ENCODE measurements at places on chromosomes 13 and 19.

- DNase-seq, result no peak
Measured at GRCh38 chr13:71801781-71802180, 65.2 kb downstream of the DACH1 start.

GRCh38 chr19:5588441-5588840 is 20.7 kb upstream of the TINCR start:
- no peak for DNase-seq

DNA sequence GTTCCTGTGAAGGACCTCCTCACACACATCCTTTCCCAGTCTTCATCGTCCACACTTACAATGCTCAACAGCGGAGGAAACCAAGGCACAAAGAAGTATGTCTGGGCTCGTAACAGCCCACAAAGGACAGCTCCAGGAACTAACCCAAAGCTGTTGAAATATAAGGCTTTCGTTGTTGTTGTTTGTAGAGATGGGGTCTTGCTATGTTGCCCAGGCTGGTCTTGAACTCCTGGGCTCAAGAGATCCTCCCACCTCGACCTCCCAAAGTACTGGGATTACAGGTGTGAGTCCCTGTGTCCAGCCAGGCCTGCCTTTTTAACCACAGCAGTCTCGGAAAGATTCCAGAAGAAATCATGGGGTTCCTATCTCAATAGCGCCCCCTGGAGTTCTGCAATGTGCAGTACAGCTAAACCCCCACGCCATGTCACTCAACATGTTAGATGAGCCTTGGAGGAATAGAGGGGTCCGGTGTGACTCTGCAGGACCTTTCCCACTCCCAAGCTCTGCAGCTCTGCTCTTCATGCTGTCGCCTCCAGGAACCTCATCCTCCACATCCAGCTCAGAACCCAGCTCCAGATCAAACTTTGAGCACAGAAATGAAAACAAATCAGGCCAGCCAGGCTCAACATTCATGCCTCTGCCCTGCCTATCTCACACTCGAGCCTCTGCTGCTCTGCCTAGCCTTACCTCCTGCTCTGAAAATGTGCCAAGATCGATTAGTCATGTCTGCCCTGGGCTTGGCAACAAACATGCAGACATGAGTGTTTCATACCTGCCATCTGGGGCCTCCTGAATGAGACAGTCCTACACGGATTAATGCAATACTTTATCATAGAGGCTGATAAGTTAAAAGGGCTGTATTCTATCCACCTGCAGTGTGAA is 7.5 kb downstream of the PLA2G4C start:
- no peak for DNase-seq

DNA sequence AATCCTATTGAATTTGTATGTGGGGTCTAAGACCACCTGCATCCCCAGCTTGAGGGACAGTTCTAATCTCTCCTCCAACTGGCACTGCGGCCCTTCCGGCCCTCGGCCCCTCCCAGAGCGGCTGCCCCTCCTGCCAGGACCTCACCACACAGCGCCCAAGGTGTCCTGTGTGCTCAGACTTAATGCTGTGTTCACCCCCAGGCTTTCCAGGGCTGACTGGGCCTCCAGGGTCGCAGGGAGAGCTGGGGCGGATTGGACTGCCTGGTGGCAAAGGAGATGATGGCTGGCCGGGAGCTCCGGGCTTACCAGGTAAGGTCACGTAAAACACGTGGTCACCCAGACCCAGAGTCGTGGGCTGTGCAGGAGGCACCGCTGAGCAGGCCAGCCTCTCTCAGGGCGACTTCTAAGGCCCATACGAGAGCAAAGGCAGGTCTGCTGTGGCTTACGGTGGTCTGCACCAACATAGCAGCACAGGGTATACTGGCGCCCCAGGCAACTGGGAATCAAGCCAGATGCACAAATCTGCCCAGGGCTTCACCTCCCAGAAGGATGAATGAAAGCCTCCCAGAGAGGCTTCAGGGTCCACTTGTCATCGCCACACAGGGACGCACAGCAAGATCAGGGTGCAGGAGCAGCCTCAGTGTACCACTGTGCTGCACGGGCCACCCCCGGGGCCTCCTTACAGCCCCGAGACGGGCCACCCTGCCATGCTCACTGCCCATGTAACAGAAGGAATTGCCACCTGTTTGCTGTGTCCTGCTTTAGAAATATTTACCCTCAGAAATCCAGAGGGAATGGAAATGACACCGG is 69.4 kb downstream of the RAB20 start:
- DNase-seq, result no peak

DNA sequence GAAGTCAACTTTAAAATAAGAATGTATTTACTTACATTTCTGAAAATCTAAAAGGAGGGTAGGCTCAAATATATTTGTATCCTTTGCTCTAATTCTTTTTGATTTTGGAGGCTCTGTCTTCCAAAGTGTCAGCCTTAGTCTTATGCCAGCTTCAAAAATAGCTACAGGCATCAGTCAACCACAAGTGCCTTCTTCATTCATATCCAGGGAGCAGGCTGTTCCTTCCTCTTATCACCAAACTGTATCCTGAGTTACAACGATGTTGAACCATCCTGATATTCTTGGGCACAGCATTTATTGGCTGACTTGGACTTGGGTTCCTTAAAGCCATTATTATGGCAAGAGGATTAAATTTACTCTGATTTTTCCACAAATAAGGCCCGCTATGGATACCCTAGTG is 1161.3 kb downstream of the PCDH17 start:
- DNase-seq, result no peak

- DNase-seq, result no peak
Measured at GRCh38 chr13:88042489-88042888, 371.3 kb downstream of the SLITRK5 start.

- no peak for DNase-seq
Measured at GRCh38 chr13:33280923-33281322, 4.6 kb downstream of the STARD13 start.

DNA sequence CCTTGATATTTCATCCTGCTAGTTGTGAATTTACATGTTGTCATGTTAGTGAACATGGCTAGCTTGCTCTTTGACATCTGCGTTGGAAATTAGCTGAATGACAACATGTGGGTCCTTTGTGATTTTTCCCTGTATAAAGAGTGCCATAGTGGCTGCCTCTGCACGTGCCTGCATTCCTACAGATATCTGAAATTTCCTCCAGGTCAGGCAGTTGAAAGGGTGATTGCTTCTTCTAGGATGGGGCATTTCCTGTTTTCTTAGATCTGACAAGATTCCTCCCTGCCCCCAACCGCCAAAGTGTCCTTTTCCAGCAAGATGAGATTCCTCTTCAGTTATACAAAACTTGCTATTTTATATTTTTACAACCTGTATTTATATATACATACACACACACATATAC is 8.8 kb downstream of the ZNF525 start:
- no peak for DNase-seq

- DNase-seq, result no peak
Measured at GRCh38 chr13:109140479-109141349, 511.3 kb downstream of the MYO16 start.

DNA sequence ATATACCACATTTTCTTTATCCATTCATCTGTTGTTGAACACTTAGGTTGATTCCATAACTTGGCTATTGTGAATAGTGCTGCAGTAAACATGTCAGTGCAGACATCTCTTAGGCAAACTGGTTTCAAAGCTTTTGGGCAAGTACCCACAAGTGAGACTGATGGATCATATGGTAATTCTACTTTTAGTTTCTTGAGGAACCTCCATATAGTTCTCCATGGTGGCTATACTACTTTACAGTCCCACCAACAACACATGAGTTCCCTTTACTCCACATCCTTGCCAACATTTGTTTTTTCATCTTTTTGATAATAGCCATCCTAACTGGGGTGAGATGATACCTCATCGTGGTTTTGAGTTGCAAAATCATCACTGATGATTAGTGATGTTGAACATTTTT is 8.5 kb downstream of the CYSLTR2 start:
- DNase-seq, result no peak

DNA sequence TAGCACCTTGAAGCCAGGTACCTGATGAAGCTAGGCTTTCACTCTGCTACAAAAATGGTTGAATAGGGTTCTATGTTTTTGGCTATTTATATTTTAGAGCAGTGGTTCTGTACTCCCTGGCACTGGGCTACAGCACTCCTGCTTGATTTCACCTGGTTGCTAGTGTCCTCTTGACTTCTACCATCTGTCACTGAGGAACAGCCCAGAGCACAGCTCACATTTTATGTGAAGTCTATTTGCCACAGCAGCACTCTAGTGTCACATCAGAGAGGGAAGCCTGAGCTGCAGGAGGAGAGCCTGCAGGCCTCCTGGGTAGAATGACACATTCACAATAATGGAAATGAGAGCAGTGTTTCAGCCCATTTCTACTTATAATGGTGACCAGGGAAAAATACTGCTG is 184.2 kb downstream of the ZNF486 start:
- no peak for DNase-seq

- no peak for DNase-seq
Measured at GRCh38 chr19:48780631-48781391, 25.5 kb downstream of the FGF21 start.

DNA sequence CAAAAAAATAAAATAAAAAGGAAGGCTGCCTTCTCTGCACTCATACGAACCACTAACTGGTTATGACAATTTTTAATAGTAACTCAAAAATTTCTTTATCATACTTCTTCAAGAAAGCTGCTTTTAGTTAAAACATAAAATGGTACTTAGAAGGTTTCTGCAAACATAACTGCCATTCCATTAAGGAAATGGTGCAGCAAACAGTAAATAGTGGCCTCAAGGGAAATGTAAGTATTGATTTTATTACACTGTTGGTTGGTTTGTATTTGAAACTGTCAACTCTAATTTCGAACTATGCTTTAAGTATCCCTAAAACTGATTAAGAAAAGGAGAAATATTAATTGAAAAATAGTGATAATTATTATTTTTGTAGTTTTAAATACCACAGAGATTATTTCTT is 278.0 kb downstream of the DACH1 start:
- no peak for DNase-seq

- no peak for DNase-seq
Measured at GRCh38 chr13:105937451-105937850, 598.0 kb downstream of the EFNB2 start.

GRCh38 chr13:101303521-101303920 is 112.8 kb downstream of the NALCN start:
- DNase-seq, result no peak

DNA sequence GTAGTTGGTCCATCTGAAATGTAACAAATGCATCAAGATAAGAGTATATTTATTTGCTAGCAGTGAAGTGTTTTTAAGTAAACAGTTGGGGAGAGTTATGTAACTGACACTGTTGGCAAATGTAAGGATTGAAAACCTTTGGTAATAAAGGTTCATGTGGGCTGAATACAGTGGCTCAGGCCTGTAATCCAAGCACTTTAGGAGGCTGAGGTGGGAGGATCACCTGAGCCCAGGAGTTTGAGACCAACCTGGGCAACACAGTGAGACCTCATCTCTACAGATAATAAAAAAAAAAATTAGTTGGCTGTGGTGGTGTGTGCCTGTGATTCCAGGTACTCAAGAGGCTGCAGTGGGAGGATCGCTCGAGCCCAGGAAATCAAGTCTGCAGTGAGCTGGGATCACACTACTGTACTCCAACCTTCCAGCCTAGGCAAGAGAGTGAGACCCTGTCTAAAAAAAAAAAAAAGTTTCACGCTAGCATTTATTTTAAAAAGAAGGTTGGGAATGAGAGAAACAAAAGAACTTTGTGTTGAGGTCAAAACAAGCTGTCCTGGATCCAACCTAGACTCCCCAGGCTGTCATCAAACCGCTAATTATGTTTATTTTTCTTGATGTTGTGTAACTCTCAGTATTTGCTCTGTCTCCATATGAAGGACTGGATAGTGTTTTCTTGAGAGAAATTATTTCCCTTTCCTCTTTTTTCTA is 20.7 kb downstream of the SETDB2 start:
- no peak for DNase-seq

- no peak for DNase-seq
Measured at GRCh38 chr13:37791699-37792098, 77.9 kb downstream of the TRPC4 start.

DNA sequence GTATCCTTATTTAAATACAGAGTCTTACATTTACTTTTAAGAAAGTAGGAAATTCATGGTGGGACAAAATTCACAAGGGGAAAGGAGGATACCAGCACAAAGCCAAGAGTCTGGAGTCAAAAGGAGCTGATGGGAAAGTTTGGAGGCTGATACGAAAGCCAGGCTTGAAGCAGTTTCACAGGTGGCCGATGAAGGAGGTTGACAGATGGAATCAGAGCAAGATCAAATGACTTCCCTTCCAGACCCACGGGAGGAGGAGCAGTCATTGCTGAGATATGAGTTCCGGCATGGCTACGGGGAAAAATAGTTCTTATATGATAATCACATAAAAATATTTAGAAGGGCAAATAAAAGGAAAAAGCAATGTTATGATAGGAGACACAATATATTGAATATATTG is 65.0 kb downstream of the DGKH start:
- DNase-seq, result no peak

DNA sequence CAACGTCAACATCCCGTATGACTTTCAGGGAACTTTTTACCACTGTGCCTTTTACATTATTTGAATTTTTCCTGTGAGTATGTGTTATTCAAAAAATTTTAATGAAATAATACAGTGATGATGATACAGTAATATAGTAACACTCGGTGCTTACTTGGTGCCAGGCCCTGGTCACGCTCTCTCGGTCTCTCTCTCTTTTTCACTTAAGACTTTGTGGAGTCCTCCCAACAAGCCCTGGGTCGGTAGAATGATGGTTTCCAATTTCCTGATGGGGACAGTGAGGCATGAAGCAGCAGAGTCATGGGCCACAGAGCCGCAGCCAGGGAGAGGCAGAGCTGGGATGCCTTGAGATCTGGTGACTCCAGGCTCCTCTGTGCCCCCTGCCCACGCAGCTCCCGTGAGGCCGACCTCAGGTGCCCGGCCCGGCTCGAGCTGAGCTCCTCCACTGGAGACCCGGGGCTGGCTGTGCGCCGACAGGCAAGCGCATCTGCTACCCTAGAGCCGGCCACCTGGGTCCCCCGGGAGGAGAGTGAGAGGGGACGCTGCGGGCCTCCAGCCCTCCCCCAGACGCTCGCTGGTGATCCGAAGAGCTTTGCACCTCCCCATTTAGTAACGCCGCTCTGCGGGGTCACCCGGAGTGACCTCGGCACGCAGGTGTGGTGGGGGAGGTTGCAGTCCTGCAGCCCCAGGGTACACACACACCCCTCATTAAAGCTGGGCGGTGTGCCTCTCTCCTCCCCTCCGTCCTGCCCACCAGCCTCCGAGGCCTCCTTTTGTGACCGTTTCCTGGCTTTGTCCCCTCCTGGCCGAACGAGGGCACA is 4.4 kb upstream of the SBK3 start:
- no peak for DNase-seq

GRCh38 chr19:17985037-17985818 is 18.3 kb downstream of the KCNN1 start:
- no peak for DNase-seq
